Stimulated activated CD8-positive, alpha-beta memory T cell treated with anti-CD3 and anti-CD28 coated beads, Interleukin-4, amount 100 ng/mL, for 1 hour (primary cell): ENCODE measurements at places on chromosomes 4 and X.
A peak's percentile ranks its signal among the peaks of the same experiment; 100 is the strongest.

- DNase-seq, result no peak
Observed at GRCh38 chrX:9515489-9515888, 50.6 kb downstream of the TBL1X start.

- no peak for DNase-seq
Observed at GRCh38 chrX:13511241-13511943, 58.0 kb upstream of the EGFL6 start.

DNA sequence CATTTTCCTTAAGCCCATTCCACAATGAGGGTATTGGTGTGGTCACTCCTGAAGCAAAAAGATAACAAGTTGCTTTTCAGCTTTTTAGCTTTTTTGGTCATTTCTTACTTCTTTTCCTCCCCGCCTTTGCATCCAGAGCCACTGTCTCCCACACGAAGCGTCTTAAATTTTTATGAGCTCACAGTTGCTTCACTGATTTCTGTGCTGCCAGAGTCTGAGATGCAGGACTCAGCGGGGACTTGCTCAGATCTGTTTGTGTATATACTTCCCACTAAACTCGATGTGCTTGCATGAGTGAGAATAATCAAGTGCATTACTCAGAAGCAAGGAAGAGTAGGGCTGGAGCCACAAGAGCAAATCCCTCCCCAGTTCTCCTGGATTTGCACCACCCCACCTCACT, 80.2 kb upstream of the FHL1 start:
- DNase-seq, result no peak

DNA sequence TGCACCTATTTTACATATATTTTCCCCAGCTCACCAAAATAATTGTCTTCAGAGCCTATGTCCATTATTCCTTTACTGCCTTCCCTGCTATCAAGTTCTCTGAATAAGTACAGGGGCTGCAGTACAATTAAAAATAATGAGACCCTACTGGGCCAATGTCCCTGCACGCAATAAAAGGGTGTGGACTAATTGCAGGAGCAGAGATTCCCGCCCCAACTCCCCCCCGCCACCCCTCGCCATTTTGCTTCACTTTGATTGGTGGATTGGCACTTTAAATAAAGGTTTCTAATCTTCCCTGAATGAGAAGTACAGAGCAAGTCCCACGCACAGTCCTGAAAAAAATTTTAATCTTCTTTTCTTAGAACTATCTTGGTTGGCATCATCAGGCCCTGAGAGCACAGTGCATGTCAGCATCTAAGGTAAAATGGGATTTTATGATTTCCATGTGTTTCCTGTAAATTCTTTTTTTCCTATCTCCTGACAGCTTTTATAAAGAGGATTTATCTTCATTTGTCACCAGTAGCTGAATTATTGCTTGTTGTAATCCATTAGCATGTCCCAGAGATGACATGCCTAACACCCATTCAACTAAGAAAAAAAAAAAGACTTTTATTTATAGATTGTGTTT, at the start of gene AMBN:
Gene AMBN, plus strand, starts transcription at position 302 of the 628 bp plus-strand sequence. Its CDS starts 103 bp downstream, at position 405.
- DNase-seq, result no peak

- no peak for DNase-seq
Observed at GRCh38 chr4:153618833-153619232, 65.2 kb upstream of the TLR2 start.

GRCh38 chrX:24468245-24468644, 3.2 kb downstream of the PDK3 start:
- no peak for DNase-seq

DNA sequence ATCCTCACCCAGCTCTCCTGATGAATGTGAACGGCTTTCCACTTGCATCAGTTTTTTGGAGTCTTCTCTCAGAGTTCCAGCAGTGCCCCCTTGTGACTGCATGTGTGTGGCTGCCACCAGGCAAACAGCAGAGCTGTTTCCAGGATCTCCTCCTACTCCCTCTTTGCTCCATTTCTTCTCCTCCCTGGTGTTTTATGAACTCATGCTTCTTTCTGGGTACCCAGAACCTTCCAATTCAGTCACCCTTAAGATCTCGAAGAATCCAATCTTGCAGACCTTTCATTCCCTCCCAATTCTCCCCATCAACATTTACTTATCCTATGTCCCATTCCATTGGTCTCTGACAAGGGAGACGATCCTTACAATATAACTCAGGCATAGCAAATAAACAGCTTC, 6.8 kb upstream of the TCEANC start:
- peak; percentile 1 for DNase-seq

GRCh38 chrX:81054904-81055303, 146.8 kb downstream of the HMGN5 start:
- no peak for DNase-seq

DNA sequence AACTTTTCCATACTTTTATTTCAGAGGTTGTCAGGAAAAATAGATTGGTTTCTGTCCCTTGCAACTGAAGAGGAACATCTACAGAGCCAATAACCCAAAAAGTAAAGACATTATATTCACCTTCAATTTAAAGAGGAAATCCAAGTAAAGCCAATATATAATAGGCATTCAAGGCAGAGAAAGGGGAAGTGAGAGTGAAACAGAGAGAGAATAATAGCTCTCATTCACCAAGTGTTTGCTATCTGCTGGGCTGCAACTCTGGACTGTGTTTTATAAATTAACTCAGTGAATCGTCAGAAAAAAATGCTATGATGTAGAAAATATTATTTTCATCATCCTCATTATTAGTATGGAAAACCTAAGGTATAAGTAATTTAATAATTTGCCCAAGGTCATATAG, 448.5 kb downstream of the TRAM1L1 start:
- no peak for DNase-seq

DNA sequence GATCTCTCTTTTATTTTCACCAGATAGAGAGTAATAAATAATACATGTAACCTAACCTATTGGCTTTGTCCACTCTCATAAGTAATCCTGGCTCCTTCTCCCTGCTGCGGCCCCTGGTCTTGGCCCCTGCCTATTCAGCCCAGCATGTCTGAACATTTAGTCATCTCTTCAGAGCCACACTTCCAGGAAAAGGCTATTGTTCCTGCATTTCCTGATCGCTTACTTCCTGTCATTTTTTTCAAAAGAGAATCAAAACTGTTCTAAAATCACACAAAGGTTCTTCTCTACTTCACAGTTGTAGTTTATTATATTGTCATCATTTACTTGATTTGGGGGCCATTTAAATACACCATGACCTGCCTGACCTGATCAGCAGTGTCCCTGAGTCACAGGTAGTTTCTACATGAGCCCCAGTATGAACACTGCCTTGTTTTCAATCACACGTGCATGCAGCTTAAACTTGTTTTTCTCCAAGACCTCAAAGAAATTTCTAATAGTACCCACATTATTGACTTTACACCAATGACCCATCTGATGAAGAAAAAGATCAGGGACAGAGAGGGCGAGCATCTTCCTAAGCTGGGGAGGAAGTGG, 47.4 kb upstream of the KDR start:
- DNase-seq, result no peak

DNA sequence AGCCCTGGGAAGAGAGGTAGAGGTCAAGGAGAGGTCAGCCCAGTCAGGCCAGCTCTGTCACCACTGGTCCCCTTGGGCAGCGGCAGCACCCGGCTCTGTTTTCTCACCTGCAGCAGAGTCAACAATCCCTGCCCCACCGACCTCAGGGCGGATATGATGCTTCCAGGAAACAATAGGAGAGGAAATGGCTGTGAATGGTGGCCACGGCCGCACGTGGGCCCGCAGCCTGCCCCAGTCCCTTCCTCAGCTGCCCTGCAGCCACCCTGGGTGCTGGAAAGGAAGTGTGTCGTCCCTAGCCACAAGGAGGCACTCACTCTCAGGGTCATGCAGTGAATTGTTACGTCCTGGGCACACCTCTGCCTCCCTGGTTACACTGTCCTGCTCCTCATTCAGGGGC, 92.5 kb upstream of the ENPP6 start:
- DNase-seq, result no peak

DNA sequence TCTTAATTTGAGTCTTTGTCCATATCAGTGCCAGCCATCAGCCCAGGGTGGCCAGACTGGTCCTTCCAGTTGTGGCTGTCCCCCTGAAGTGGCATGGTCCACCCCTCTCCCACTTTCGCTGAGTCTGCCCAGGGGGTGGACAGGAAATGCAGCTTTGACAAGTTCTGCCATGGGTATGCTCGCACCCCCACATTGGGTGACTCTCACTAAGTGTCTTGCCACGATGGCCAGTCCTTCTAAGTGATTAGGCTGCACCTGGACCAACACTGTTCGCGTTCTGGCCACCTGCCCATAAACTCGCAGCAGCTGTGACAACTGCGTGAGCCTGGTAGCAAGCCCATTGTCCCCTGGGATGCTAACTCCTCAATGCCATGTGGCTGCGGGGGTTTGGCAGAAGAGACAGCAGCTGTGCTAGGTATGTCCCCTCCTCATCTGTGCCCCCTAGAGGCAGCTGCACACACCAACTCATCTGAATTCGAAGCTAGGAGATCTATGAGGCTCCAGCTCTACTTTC, 10.0 kb upstream of the LNX1 start:
- DNase-seq, result no peak

GRCh38 chr4:36325499-36325898, 44.1 kb downstream of the DTHD1 start:
- DNase-seq, result no peak

DNA sequence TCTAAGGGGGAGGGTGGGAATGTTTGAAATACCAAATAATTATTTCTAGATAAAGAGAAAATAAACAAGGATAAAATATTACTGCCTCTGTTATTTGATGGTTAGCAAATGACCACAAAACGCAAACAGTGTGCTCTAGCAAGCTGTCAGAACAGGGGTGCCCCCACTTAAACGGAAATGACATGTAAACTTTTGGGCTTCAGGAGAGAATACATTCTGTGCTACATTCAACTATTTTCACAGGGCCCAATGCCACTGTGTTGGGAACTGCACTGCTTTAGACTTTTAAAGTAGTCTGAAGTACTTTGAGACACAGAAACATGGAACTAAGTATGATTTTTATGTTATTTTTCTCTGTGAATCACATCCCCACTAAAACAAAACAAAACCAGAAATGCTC, 14.1 kb downstream of the CD40LG start:
- DNase-seq, result no peak

DNA sequence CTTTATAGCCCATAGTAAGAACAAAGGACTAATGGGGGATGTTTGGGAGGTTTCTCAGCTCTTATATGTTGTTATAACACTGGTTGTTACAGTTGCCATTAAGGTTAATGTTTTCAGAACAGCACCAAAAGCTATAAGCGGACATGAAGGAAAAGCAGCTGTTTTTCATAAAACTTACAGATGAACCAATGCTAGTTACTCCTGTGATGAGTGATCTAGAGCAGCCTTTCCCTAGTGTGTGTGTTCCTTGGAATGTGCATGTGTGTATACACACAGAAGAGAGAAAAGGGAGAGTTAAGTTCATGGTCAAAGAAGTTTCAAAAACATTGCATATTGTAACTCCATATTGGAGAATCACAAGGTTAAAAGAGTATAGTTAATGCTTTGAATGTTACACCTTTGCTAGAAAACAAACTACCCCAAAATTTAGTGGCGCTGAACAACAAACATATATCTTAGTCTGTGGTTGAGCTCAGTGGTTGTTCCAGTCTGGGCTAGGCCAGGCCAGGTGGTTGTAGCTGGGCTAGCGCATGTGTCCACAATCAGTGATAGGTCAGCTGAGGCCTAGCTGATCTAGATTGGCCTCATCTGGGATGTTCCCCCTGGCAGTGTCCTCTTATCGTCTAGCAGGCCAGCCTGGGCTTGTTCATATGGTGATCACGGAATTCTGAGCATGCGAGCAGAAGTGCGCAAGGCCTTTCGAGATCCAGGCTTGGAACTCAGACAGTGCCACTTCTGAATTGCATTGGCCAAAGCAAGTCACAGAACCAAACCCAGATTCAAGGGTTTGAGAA, 151.0 kb downstream of the NHS start:
- DNase-seq, result no peak

DNA sequence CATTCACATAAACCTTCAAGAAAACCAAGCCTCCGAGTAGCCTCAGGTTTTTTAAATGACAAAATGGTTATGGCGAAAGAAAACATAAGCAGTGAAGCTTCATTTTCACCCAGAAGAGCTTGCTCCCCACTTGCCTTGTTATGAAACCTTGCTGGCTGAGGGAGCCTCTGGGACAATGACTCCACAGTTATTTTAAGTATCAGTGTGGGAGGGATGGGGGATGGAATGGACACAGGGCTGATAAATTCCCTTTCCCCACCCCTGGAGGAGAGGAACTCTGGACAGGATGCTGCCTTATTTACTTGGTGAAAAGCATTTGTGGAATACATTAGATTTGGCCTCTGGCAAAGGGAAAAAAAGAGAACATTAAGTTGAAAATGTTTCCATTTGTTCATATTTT, 220.7 kb upstream of the CNKSR2 start:
- no peak for DNase-seq

DNA sequence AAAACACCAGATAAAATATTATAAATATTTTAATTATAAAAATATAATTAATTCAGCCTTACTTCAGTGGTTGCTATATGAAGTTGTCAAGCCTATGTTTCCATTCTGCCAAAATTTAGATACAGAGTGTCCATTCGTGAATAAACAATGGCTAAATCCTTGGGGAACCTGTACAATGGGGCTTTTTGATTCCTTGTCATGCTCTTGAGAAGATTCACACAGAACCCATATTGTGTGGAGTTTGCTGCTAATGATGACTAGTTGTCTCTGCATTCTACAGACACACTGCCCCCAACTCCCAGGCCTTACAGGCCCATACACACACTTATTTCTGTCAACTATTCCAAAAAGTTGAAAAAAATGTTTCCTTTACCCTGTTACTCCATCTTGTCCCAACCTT, 33.4 kb upstream of the MAGEC2 start:
- DNase-seq, result no peak
